Vagina (tissue), 2 donors: ENCODE measurements at places on chromosomes 12 and 14. TPM values are rescaled to one million over a fixed set of nuclear protein-coding genes. Genes with fewer than 3 reads are reported as not detected.

GRCh38 chr12:116924558-116925453 is 14.1 kb downstream of the FBXW8 start:
- DNase-seq: no peak

CDKL1 gene
- 30.7 TPM for total RNA-seq

- no peak for DNase-seq
Observed at GRCh38 chr12:125861299-125862281, 796.4 kb downstream of the AACS start.

GRCh38 chr14:38145142-38145541 is 62.6 kb upstream of the SSTR1 start:
- DNase-seq: no peak

DNA sequence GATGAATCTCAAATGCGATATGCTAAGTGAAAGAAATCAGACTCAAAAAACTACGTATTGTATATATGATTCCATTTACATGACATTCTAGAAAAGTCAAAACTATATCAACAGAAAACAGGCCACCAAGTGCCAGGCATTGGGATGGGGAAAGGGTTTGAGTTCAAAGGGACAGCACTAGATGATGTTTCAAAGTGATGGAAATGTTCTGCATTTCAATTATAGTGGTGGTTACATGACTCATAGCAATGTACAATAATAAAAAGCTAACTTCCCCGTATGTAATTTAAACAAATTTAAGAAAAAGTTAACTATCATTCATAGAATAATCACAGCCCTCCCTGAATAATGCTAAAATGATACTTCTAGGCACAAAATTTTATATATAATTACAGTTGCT is 13.5 kb downstream of the HECTD1 start:
- DNase-seq: no peak

SLC25A47 gene
- total RNA-seq: not detected

- no peak for DNase-seq
Observed at GRCh38 chr12:12835378-12836146, 22.4 kb downstream of the DDX47 start.

DNA sequence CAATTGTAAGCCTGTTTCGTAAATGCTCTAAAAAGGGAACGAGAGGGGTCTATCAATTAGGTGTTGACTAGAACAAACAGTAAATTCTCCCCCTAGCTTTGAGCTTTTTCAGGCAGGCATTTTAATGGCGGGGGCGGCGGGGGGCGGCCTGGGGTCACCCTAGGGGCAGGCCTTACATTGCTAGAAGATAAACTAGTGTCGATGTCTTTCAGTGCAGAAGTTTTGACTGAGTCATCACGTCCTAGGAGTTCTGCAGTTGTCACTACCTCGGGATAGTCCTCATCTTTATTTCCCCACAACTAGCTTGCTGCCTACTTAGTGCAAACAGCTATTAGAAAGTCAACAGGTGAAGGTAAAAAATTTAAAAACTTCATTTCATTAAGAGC is 1.6 kb downstream of the ATP6V1D start:
- DNase-seq: no peak

DNA sequence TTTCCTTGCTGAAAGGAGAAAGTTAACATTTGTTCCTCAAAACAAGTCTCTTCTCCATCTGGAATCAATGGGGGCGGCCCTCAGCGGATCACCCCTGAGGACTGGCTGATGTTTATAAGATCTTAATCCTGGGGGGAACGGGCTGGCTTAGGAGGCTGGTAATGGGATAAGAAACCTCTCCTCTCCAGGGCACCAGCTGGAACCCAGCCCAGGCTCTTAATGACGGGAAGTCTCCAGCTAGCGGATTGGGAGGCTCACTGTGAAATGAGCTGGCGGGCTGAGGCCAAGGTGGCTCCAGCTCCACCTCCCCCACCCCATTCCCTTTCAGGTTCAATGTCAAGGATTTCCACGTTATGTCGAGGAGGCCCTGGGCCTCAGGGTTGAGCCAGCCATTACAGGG is 1133.0 kb downstream of the VRK1 start:
- DNase-seq: peak; percentile 25
